Dorsolateral prefrontal cortex (tissue), 122 donors: ENCODE measurements at places on chromosomes 6 and 20. TPM values are rescaled to one million over a fixed set of nuclear protein-coding genes. Genes with fewer than 3 reads are reported as not detected.

- no peak for DNase-seq
Measured at GRCh38 chr6:159788276-159788675, 1.1 kb downstream of the TCP1 start.

DNA sequence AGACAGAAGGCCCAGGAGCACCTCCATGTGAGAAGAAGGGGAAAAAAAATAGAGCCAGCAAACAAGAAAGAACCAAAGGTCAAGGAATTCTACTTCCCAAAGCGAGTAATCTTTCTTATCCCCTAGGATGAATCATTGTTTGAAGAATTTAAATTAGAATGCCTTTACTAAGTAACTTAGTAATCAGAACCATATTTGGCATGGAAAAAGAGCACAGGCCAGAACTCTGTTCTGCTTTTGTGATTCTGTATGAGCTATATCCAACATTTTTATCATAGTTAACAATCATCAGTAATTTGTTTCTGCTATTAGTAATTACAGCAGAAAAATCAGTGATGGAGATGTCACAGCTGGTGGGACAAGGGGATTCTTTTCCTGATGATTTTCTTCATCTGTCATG, 228.8 kb upstream of the FAM83B start:
- no peak for DNase-seq

Gene CCN6
- total RNA-seq = not detected

Gene MAS1
- total RNA-seq = 2.4 TPM

GRCh38 chr6:39516471-39516870, 194.0 kb upstream of the KCNK16 start:
- no peak for DNase-seq
